SK-N-MC (cell line): ENCODE measurements at places on chromosomes 11 and 22.
A peak's percentile ranks its signal among the peaks of the same experiment; 100 is the strongest.

GRCh38 chr22:24105013-24105360 is 76.3 kb upstream of the SUSD2 start:
- no peak for DNase-seq

DNA sequence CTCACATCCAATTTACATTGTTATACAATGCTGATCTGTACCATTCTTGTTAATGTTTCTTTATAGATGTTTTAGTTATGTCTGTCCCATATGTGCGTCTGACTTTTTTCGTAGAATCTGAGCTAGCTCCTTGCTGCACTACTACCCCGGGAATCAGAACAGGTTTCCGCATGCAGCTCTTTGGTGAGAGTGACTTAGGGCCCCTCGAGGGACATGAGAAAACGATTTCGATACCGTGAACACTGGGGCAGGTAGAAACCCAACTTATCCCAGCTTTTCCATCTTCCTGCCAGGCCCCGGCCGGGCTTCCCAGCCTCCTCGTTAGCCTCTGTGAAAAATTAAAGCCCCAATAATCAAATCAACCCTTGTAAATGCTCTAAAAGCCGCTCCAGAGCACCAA is 23.4 kb upstream of the PKNOX2 start:
- no peak for DNase-seq

DNA sequence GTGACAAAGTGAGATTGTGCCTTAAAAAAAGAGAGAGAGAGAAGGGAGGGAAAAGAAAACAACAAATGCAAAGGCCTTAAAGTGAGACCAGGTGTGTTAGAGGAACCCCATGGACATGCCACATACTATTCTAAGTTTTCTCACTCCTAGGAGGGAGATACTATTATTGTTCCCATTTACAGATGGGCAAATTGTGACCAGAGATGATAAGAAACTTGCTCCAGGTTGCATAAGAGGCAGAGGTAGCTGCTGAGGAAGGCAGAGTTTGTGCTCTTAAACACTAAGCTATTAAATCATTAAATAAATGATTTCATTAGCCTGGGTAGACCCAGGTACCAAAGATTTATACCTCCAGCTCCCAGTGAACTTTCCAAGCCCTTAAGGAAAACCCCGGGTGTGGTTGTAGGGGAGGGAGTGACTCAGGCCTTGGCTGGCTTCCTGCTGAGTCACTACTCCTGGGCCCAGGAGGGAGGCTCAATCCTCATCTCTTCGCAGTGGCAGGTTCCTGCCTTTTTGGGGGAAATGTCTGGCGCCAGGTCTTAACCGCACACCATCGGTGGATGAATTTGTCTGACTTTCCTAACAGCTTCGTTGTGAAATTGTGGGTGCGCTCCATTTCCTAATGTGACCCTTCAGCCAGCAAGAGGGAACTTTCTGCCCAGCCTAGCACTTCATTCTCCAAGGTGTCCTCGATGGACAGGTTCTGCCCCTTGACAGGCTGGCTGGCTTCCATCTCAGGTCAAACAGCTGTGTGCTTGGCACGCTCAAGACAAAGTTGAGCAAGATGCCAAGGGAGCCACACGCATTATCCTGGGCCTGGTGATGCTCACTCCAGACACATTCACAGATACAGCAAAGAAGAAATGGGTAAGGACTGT is 33.4 kb upstream of the PTPRJ start:
- no peak for DNase-seq

GRCh38 chr11:19800162-19800561 is 87.5 kb downstream of the NAV2 start:
- no peak for DNase-seq

DNA sequence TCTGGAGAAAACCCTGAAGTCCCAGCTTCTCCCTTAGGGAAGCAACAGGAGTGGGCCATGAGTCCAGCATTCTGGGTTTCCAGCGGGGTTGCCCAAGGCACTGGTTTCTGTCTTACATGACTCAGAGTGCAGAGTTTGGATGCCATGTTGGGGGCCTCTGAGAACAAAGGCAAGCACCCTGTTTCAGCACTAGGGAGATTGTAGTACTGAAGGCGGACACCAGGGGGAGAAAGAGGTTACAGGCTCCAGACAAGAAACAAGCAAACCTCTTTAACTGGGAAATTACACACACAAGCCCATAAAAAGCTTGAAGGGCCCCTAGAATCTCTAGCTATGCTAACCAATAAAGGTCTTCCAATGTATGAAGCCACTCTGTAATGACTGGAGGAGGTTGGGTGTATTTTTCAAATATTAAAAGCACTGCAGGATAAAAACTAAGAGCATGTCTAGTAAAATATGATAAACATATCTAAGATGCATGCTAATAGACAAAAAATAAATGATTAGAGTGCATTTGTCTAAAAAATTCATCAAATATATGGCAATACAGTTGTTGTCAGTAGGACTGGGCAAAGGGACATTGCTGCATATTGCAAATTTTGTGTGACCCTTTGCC is 7.1 kb downstream of the MS4A6E start:
- DNase-seq, result peak; percentile 26

DNA sequence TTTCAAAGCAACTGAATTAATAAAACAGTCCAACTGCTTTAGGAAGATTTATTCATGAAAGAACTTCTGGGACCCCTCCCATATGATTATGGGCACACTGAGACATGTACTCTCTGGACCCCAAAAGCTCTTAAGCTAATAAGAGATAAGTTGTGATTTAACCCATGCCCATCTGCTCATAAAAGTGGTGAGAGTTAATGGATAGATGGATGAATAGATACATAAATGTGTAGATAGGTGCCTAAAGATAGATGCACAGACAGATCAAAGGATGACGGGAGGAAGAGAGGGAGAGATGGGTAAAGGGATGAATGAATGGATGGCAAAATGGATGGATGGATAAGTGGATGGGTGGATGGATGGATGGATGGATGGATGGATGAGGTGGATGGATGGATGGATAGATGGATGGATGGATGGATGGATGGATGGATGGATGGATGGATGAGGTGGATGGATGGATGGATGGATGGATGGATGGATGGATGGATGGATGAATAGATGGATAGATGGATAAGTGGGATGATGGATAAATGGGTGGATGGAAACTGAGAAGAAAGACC is 29.4 kb upstream of the TH start:
- no peak for DNase-seq

GRCh38 chr11:3043315-3043871 is 13.8 kb downstream of the CARS1 start:
- DNase-seq, result no peak

- no peak for DNase-seq
Measured at GRCh38 chr11:21321072-21321471, 651.7 kb downstream of the NELL1 start.

GRCh38 chr11:636511-637332 is at the start of gene DRD4:
Gene DRD4, plus strand, starts transcription at chr11:637269. Its CDS starts 36 bp downstream, at chr11:637305.
- DNase-seq, result no peak

DNA sequence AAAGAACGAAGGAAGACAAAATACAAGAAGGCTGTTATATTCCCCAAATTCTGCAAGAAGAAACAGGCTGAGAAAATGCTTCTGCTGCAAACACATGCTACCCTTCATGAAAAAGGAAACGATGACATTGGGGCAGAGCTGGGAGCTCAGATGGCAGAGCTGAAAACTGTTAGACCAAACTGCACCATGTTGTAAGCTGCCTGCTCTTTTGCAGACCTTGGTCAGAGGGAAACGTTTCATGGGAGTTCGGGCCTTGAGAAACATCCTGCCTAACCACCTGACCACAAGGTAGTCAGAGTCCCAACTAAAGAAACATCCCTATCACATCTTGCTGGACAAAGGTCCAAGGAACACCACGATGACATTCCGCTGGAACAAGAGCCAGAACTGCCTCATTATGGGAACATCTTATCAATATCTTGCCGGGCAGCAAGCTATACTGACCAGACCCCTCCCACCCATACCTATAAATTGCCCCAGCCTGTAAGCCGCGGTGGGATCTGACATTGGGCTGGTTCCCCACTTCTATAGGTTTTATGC is 110.7 kb upstream of the CTSC start:
- DNase-seq, result no peak

DNA sequence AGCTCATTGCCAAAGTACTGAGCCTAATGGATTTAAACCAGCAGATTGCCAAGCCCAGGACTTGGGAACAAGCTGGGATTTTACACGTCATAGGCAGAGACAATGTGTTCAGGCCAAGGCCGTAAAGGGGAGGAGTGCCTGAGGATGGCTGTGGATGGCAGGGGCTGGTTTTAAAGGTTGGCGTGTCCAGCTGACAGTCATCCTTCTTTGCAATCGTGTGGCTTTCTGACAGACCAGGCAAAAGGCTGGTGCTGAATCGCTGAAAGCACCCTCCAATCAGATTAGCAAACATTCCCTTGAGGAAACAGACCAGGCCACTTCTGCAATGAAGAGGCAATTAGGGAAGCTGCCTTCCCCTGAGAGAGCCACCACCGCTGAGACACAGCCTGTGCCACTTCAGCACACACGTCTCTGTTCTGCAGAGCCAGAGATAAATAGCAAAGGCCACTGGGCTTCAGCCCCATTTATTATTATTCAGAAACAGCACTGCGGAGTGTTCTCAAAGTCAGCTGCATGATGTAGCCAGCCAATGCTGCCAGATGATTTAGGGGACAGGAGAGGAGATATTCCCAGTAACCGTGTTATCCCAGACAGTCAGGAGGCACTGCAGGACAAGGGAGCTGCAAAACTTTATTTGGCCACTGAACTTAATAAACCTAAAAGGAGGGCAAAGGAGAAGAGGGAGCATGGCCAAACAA is 54.2 kb upstream of the CSNK2A3 start:
- DNase-seq, result no peak

DNA sequence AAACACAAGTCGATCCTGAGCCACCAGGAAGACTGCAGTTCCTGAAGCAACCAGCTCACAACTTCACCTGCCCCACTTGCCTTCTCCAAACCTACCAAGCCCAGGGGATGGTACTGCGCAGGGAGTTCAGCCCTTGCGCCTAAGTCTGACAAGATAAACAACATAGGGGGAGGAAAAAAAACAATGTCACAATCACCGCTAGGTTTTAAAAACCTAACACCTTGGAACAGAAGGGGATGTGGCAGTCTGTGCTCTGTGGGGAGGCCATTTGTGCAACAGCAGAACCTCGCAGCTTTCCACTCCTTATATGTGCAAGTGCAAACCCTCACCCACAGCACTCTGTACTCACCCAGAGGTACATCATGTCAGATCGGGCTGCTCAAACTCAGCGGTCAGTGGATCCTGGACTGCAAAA is 134.2 kb downstream of the RBFOX2 start:
- no peak for DNase-seq

DNA sequence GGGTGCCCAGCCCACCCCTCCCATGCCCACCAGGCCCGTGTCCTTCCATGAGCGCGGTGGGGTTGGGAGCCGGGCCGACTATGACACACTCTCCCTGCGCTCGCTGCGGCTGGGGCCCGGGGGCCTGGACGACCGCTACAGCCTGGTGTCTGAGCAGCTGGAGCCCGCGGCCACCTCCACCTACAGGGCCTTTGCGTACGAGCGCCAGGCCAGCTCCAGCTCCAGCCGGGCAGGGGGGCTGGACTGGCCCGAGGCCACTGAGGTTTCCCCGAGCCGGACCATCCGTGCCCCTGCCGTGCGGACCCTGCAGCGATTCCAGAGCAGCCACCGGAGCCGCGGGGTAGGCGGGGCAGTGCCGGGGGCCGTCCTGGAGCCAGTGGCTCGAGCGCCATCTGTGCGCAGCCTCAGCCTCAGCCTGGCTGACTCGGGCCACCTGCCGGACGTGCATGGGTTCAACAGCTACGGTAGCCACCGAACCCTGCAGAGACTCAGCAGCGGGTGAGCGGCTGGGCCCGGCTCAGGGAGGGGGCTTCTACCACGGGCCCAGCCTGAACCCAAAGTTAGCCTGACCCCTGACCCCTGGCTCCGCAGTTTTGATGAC is 3.0 kb downstream of the PKP3 start:
- no peak for DNase-seq

DNA sequence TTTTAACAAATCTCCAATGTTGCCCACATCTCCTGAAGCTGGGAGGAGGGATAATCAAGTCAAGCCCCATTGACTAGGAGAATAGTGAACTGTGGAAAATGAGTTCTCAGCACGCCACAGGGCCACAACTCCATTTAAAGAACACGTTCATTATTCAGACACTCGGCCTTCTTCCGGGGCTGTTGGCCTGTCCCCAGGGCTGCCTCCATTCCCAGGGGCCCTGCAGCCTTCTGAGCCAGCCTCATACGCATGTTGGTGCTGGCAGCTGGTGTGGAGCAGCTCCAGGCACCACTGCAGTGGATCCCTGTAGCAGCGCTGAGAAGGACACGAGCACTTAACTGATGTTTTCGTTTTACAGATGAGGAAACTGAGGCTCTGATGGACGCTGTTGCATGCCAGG is 87.5 kb upstream of the RCN1 start:
- DNase-seq, result no peak

DNA sequence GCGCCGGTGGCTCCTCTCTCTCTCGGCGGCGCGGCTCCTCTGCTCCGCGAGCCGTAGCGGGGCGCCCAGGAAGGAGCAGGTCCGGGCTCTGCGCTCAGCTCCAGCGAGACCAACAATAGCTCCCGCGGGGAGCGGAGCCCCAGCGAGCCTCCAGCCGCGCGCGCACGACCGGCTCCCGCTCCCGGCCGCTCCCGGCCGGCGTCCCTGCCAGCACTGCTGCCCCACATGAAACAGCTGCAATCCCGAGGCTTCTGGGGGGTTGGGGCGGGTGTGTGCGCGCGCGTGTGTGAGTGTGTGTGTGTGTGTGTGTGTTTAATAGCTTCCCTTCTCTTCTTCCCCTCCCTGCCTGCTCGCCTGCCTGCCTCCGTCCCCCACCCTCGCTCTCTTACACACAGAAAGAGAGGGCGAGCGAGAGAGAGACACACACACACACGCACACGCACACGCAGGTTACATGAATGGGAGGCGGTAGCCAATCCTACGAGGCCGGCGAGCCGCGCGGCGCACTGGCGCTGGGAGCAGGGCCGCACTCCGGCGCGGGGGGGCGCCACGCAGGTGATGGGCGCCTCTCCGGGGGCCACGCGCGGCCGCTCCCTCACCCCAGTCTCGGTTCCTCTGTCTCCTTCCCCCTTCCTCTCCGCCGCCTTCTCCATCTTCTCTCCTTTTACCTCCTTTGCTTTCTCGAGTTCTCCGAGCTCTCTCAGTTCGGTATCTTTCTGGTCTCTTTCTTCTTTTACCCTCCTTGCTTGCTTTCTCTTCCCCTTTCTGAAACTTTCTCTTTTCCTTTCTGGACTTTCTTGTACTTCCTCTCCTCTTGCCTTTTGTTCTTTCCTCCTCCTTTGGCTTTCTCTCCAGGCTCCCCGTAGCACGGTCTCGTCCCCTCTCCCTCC is at the start of gene TENM4:
Gene TENM4 (minus strand): TSS at position 460 of the 890 bp plus-strand sequence. CDS start 371,086 bp downstream, outside the sequence.
- no peak for DNase-seq

- DNase-seq, result no peak
Measured at GRCh38 chr11:96203567-96204365, 139.2 kb downstream of the MAML2 start.

GRCh38 chr22:49317369-49317768 is 510.3 kb downstream of the BRD1 start:
- no peak for DNase-seq
